ENCODE measurements at places on chromosomes 16 and 17.

DNA sequence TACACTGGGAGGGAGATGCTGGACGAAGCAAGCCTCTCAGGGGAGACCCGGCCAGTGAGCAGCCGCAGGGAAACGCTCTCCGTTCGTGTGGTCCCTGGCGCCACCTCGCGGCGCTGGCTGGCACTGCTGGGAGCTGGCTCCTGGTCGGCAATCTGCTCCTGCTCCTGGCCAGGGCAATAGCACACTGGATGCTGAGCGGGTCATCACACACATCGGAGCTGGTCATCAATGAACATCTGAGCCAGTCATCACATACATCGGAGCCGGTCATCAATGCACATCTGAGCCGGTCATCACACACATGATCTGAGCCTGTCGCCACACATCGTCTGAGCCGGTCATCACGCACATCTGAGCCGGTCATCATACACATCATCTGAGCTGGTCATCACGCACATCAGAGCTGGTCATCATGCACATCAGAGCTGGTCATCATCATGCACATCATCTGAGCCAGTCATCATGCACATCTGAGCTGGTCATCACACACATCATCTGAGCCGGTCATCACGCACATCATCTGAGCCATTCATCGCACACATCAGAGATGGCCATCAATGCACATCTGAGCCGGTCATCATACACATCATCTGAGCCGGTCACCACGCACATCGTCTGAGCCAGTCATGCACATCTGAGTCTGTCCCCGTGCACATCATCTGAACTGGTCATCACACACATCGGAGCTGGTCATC, 217.3 kb downstream of the RBFOX3 start:
- peak; percentile 76 for DNase-seq

DNA sequence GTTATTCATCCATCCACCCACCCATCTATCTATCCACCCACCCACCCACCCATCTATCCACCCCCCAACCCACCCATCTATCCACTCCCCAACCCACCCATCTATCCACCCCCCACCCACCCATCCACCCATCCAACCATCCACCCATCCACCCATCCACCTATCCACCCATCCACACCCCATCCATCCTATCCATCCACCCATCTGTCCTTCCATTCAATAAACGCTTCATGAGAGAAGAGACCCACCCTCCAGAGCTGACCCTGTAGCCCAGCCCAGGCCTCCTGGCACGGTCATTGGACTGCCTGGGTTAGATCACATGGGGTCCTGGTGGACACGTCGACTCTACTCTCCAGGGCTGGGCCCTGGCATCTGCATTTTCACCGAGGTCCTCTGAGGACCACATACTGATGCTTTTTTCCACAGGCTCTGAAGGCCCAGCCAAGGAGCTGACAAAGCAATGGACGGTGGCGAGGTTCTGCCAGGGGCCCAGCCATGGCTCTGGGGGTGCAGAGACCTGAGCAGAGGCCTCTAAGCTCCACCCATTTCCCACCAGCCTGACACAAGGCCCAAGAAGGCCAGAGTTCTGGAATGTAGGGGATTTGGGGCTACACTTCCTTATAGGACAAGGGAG, 41.3 kb upstream of the SLC38A10 start:
- no peak for DNase-seq

- no peak for DNase-seq
Measured at GRCh38 chr17:39777534-39778365, 40.0 kb downstream of the GRB7 start.

DNA sequence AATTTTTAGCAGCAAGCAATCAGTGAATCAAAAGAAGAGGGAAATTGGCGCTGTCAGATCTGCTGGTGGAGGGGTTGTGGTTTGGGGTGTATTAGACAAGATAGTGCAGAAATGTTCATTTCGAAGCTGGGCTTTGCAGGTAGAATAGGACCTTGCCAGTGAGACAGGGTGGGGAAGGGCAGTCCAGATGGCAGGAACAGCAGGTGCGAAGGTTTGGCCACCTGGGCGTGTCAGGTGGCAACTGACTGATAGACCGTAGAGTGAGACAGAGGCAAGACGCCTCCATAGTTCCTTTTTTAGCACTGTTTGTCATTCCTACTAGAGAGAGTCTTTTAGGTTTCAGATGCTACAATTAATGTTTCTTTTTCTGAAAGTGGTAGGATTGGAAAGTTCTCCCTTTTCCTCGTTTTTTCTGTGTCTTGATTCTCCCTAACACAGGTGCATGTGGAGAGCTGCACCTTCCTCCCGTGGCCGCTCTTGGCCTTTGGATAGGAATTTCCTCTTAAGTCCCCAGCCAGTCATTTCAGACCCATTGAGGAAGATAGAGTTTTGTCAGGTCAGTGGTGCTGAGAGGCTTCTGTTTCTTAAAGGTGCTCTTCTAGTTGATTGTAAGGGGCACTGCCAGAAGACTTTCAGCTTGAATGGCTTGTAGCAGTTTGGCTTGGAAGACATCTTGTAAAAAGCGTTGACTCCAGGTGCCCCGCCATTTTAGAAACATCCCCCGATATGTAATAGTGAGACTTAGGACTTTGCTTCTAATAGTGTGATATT, 315.6 kb downstream of the SNX29 start:
- DNase-seq: no peak

GRCh38 chr17:78557598-78558039, 19.6 kb downstream of the DNAH17 start:
- DNase-seq: no peak

- no peak for DNase-seq
Measured at GRCh38 chr16:1133810-1134520, 18.9 kb upstream of the CACNA1H start.

Measured in stimulated activated CD4-positive, alpha-beta T cell treated with anti-CD3 and anti-CD28 coated beads, Interleukin-2, amount 100 ng/mL, for 48 hours (primary cell).